Stimulated activated CD8-positive, alpha-beta memory T cell treated with anti-CD3 and anti-CD28 coated beads, Interleukin-4, amount 100 ng/mL, for 1 hour (primary cell): ENCODE measurements at places on chromosomes 1 and 21.

DNA sequence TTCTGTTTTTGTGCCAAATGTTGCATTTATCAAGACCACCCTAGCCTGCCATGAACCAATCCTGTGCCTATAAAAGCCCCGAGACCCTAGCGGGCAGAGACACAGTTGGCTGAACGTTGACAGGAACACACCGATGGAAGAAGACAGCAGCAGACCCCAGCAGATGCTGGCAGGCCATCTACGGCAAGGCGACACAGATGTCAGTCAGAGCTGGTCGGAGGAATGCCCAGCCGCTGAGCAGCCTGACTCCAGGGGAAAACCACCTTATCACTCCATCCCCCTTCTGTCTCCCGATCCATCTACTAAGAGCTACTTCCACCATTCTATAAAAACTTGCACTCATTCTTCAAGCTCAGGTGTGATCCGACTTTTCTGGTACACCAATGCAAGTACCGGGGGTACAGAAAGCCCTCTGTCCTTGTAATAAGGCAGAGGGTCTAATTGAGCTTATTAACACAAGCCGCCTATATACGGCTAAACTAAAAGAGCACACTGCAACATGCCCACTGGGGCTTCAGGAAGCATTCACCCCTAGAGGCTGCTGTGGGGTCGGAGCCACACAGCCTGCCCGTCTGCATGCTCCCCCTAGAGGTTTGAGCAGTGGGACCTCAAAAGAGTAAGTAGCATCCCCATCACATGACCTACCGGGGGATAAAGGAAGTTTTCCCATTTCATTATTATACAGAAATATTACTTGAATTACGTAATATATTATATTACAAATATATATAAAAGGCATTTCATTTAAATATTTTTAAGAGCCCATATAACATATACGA lies 1156.3 kb upstream of the B3GALT2 start:
- DNase-seq = no peak

GRCh38 chr1:101257500-101258325 lies 20.9 kb downstream of the S1PR1 start:
- no peak for DNase-seq

GRCh38 chr1:202935844-202936243 lies 8.8 kb upstream of the KLHL12 start:
- DNase-seq = no peak

DNA sequence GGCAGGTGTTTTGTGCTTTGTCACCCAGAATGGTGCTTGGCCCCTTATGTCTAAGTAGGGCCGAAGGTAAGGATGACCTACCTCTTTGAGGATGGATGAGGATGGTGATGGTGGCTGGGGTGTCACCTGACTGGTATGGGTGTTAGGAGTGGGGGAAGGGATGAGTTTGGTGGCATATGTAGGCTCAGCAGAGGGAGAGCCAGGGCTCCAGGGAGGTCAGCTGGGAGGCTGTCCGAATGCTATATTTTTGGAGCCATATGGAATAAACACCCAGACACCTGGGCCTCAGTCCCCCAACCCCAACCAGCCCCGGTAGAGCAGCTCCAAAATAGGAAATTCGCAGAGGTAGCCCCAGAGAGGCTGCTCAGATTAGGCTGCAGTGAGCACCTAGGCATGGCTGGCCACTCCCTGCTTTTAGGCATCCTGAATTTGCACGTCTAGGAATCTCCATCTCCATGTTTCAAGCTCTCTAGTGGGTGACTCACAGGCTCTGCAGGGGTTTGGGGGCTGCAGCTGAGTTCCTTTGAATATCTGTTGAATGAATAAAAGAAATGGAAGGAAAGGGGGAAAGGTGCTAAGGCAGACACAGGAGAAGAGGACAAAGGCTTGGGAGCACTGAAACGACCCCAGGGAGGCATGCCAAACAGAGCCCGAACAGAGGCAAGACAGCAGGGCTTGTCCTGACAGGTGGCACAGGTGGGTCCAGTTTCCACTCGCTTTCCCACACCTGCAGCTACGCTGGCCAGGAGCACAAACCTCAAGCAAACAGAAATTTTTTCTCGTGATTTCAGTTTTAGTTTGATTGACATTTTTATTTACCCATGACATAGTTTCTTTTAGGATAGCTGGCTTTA lies 135.3 kb upstream of the EDN2 start:
- no peak for DNase-seq

GRCh38 chr21:46031484-46031883 lies 49.9 kb downstream of the COL6A1 start:
- DNase-seq = no peak

GRCh38 chr21:16117851-16118590 lies 388.2 kb downstream of the USP25 start:
- no peak for DNase-seq

GRCh38 chr1:116262995-116263385 lies 110.1 kb upstream of the ATP1A1 start:
- DNase-seq = no peak

GRCh38 chr1:227190321-227190720 lies 128.0 kb downstream of the CDC42BPA start:
- no peak for DNase-seq

DNA sequence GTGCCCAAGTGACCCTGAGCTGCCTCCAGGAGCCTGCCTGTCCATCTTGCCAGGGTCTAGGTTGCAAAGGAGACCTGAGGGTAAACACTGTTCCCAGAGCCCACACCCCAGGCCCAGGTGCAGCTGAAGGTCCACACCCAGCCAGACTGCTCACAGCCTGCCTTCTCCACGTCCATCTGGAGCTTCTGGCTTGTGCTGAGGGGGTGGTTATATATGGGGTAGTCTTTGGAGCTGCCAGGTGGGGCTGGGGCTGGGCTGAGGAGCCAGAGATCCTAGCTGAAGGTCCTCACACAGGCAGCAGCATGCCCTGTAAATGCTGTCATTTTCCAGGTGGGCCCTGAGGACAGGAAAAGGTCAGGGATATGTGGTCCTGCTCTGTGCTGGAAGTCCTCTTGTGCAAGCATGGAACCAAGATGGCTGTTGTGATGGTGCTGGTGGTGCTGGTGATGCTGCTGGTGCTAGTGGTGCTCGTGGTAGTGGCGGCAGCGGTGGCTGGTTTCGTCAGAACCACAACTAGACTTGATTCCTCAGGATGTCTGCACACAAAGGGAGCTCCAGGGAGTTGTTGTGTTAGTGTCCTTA lies 182.7 kb downstream of the MATN1 start:
- DNase-seq = no peak

DNA sequence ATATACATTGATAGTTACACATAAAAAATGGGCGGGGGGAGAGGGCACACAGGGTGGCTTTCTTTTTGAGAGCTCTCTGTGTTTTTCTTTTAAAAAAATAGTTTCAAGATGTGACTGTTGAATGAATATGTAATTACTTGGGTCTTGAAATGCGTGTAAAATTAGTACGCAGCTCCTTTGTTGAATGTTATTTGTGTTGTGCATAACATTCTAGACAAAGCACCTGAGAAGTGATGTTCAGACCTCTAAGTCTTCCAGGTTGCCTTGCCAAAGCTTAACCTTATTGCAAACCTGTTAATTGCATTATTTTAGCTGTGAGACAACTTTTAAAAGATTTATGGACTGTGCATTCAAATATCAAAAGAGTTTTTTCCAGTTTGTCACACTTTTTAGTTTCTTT lies 5.4 kb downstream of the PBX1 start:
- no peak for DNase-seq
